ENCODE measurements at places on chromosomes 3 and 15.

DNA sequence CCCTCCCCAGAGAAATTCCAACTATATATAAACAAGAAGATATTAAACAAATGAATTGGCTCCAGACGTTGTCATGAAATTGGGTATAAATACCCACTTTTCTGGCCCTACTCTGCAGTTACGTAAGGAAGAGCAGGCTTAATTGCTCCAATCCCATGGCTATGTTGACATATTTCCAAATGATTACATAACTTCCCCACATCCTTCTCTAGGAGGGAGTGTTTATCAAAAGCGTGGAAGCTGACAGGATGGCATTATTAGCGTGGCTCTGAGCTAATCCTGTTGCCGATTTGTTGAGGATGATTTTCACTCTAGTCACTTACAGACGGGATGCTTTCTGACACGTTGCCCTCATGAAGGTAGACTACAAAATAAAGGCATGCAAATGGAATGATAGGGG, 347.5 kb upstream of the TMCO5A start:
- no peak for DNase-seq

GRCh38 chr3:100002599-100003350, 111.5 kb downstream of the FILIP1L start:
- DNase-seq: no peak

GRCh38 chr3:34634939-34635338, 836.5 kb downstream of the PDCD6IP start:
- no peak for DNase-seq

DNA sequence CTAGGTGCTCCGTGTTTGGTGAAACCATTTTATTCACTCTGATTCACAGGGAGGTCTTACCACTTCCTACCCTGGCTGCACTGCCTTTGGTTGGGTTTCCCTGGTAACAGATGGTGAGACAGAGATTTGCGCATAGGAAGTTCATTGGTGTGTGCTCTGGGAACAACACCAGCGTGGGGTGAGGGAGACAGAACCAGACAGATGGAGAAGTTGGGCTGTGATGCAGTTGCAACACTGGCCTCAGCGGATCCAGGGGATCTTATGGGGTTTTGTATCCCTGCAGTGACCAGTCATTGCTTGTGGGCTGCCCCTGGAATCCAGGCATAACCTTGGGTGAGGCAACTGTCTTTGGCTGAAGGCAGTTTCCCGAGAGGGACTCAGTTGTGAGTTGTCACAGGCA, 12.5 kb upstream of the IL16 start:
- DNase-seq: no peak

- no peak for DNase-seq
Measured at GRCh38 chr15:78878356-78878755, 5.7 kb downstream of the MORF4L1 start.

- DNase-seq: no peak
Measured at GRCh38 chr3:85360742-85361387, 402.1 kb downstream of the CADM2 start.

DNA sequence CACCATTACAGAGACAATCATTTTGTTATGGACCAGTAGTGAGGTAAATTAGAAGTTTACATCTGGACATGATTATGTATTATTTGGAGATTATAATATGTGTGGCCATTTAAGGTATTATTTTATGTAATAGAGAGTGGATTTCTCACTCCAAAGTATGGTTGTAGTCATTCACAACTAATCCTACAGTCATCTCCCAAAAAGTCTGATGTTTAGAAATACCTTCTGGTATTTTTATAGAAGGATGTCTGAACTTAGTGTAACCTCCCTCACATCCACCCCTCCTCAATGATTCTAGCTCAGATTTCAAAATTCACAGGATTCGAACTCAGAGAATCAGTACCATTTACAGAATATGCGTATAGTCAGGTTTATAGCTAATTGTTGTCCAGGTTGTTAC, 346.6 kb upstream of the MEIS2 start:
- DNase-seq: no peak

DNA sequence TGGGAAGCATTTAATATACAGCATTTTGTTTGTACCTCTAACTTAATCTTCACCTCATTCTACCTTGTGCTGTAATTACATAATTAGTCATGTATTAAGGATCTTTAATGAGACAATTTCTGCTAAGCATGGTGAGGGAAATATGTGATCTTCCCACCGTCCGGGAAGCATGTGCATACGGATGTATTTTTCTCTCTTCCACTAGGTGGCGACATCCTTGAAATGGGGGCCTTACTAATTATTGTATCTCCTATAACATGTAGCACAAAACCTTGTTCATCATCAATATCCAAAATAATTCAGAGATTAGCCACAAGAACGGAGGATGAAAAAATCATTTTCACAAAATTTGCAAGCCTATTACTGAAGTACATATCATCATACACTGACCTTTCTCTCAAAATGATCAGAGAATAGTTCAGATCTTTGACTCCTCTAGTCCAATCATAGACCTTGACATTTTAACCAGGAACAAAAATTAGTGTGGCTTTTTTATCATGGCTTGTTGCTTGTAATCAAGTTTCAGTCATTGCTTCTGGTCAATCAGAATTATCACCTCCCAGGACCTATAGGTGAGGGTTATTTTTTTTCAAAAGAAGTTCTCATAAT, 148.9 kb upstream of the GBE1 start:
- no peak for DNase-seq

GRCh38 chr3:108036984-108037741, 53.7 kb downstream of the CD47 start:
- DNase-seq: no peak

- DNase-seq: no peak
Measured at GRCh38 chr3:30315447-30315846, 291.0 kb upstream of the TGFBR2 start.

DNA sequence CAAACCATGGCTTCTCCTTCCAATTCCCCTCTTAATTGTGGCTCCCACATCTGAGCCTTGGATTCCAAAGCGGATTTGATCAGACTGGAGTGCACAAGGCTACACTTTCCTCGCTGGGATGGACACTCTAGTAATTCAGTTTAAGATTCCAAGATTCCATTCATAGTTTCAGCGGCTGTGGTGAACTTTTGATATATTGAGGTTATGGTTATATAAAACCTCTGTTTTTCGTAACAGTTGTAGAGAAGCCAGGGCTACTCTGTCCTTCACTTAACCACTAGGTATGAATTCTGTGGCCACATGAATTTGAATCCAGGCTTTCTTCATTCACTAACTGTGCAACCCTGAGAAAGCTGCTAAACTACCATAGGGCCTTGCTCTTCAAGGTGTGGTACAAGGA, 67.9 kb upstream of the KY start:
- no peak for DNase-seq

DNA sequence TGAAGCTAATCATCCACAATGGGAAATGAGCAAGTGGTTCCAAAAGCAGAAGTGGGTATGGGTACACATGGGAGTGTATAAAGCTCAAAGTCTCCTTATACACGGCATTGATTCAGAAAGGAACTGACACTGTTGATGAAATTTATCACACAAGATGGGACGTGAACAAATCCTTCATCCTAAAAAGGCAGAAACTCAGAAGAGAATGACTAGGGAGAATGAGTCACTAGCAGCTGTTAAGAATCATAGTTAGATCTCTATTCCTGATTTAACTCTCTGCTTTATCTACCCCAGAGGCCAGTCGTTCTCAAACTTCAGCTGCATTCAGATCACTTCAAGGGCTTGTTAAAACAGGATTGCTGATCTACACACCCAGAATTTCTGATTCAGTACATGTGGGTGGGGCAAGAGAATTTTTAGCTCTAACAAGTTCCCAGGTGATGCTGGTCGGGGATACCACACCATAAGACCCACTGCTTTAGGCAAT, 97.7 kb upstream of the PHLDB2 start:
- no peak for DNase-seq

GRCh38 chr3:99969136-99969535, 145.2 kb downstream of the FILIP1L start:
- no peak for DNase-seq

- no peak for DNase-seq
Measured at GRCh38 chr3:15512166-15512565, 9.3 kb downstream of the COLQ start.

All from activated CD4-positive, alpha-beta T cell treated with anti-CD3 and anti-CD28 coated beads for 24 hours (primary cell).